ENCODE measurements at places on chromosomes 11 and 22.

DNA sequence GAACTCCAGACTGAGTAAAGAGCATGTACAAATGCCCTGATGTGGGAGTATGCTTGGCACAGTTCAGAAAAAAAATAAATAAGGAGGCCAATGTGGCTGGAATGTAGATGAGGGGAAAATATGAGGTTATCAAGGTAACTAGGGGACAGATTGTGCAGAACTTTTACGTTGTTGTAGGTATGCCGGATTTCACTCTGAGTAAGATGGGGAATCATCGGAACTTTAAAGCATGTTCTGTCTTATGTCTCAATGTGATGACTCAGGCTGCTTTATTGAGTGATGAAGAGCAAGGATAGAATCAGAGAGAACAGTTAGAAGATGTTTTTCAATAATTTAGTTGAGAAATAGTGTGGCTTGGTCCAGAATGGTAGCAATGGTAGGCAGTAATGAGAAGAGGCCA lies 130.4 kb downstream of the C11orf87 start:
- DNase-seq = no peak

DNA sequence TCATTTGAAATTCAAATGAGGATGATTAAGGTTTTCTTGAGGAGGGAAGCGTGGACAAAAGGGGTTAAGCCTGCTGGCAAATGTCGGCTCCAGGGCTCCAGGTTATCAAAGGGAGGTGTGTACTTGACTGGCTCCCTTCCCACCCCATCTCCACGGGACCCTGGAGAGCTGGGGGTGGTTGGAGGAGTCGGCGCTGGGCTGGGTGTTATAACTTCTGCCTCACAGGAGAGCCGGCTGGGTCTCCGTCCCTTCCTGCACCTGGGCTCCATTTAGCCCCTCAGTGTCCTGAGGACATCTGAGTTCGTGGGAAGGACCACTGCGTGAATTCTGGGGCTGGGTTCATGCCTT lies 15.6 kb downstream of the POU2F3 start:
- DNase-seq = no peak

GRCh38 chr11:66861038-66861773 lies 4.3 kb downstream of the LRFN4 start:
- no peak for DNase-seq

- DNase-seq = no peak
Measured at GRCh38 chr11:95143106-95143681, 53.5 kb downstream of the ENDOD1 start.

DNA sequence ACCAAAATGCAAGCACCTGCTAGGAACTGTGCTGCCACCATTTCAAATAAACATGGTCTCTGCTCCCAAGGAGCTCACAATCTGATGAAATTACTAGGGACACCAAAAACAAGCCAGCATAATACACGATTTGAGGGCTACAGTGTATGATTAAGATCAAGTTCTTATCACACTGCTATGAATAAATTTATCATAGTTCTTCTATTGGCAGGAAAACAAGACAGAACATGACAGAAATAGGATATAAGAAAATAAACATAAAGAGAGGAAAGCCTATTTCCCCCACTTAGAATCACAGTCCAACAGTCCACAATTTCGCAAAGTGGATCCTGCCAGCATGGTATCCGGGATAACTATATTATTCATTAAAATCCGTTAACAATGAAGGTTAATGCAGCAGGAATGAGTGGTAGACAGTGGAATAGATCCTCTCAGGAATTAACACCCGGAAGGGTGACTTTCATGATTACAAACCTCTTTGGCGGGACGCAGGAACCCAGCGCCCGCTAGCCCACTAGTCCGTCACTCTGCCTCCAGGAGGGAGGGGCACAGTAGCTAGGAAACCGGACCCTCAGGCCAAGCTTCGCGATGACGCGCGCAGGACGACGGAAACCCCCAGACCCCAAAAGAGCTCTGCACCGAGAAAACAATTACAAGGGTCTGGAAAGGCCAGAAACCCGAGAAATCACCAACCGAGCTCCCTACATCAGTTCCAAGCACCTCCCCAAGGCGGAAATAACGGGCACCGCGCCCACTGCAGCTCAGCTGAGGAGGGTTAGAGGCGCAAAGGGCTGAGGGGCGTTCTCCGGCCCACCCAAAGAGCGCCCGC lies 607 bp downstream of the CCDC82 start:
- DNase-seq = no peak

- DNase-seq = no peak
Measured at GRCh38 chr22:30921108-30921507, 47.5 kb downstream of the MORC2 start.

DNA sequence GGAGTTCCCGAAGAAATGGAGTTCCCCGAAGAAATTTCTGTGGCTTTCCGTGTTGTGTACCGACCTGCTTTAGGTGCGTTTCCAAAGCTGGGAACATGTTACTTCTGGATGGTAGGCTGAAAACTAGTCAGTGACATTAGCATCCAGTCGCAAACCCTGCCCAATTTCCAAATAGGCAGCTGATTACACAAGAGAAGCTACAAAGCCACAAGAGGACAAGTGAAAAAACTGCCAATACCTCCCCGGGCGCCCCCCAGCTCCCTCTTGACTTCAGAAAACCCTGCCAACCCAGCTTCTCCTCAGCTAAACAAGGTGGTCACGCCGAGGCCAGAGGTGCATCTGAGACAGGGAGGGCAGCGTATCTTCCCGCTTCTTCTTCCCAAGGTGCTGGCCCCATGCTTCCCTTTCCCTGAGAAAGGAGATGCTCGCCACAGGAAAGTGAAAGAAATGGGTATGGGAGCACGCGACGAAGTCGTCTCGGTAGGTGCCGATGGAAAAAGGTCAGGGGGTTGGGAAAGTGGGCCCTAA lies 551 bp downstream of the AGBL2 start:
- DNase-seq = no peak

- DNase-seq = no peak
Measured at GRCh38 chr22:27317096-27317495, 484.5 kb downstream of the MN1 start.

DNA sequence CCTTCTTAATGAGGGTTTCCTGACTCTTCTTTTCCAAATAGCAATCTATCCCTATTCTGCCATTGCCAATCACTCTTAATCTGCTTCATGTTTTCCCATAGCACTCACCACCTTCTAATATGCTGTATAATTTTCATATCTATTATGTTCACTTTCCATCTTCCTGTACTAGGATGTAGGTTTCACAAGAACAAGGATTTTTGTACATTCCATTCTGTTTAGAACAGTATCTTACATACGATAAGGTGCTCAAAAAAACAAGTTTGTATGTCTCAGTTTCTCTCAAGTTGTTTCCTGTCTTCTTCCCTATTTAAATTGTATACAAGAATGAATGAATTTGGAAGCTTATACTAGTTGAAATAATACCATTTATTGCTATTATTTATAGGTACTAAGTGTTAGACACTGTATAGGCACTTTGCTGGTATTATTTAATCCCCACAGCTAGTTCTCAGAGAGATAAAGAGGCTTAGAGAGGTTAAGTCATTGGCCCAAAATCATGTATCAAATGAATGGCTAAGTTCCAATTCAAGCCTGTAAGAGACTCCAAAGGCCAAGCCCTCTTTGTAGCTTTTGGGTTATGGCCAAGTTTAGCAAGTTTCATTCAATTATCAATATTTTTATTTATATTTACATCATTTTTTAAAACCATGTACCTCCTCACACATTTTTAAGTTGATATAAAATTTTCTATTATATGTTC lies 134.7 kb downstream of the PAX6 start:
- DNase-seq = no peak

DNA sequence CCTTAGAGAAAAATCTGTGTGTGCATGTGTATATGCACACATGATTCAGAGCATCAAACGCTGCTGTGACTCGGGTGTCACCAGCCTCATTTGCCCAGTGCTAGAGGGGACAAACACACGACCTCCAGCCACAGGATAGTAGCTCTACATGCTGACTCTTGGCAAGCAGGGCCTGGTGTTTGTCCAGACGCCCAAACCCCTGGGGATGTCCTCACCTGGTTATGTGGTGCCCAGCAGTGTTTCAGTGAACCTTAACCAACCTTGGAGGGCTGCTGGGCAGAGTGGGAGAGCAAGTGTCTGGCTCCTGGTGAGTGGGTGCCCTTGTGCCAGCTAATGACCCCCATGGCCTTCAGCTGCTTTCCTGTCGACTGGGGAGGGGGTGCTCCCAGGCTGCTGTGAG lies 26.7 kb downstream of the IGLL1 start:
- DNase-seq = no peak

- no peak for DNase-seq
Measured at GRCh38 chr11:96366024-96366423, 23.0 kb upstream of the MAML2 start.

GRCh38 chr22:35116817-35117216 lies 50.9 kb downstream of the ISX start:
- DNase-seq = no peak

DNA sequence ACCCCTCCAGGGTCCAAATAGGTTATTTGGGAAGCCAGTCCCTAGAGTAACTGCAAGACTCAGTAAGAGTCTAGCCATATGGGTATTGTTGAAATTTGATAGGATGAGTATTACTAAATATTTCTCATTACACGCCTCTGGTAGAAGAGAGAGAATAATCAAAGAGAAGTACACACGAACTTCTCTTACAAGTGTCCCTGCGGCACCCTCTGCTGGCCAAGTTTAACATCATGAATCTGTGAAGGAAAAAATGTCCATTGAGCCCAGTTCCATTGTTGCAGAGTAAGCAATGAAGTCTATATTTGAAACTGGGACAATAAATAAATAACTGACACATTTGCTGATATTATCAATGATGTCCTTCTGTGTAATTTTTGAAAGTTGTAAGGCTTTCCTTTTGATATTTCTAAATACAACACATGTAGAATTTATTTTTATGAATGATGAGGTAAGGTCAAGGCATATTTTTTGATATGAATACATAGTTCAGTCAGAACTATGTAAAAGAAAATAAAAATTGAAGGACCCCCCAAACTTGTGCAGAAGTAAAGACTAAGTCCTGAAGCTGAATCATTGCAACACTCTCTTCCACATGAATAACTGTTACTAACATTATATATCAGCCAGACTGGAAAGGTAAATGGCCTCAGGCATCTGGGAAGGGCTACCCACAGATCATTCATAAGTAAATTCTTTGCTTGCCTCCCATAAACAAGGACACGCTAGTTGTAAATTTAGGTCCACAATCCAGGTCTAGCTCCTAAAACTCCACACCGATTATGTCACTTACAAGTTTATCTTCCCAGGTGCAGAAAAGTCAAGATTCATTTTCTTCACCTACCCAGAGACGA lies 10.0 kb downstream of the OR51L1 start:
- DNase-seq = no peak

- DNase-seq = peak; percentile 2
Measured at GRCh38 chr11:12599408-12600143, 74.6 kb upstream of the TEAD1 start.

- DNase-seq = no peak
Measured at GRCh38 chr22:21929253-21929652, 23.4 kb downstream of the PPM1F start.

DNA sequence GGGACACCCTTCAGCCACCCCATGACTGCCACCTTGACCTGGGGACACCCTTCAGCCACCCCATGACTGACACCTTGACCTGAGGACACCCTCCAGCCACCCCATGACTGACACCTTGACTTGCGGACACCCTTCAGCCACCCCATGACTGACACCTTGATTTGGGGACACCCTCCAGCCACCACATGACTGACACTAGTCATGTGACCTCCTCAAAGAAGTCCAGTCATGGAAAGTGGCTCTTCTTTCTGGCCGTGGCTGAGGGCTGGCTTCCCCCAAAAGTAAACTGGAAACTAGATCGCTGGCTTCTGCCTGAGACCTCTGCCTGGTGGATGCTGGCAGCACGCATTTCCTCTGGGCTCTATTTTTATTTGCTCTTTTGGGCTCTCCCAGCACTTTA lies 28.4 kb downstream of the ARFGAP2 start:
- DNase-seq = no peak

- DNase-seq = no peak
Measured at GRCh38 chr11:109641549-109641948, 219.6 kb downstream of the C11orf87 start.

DNA sequence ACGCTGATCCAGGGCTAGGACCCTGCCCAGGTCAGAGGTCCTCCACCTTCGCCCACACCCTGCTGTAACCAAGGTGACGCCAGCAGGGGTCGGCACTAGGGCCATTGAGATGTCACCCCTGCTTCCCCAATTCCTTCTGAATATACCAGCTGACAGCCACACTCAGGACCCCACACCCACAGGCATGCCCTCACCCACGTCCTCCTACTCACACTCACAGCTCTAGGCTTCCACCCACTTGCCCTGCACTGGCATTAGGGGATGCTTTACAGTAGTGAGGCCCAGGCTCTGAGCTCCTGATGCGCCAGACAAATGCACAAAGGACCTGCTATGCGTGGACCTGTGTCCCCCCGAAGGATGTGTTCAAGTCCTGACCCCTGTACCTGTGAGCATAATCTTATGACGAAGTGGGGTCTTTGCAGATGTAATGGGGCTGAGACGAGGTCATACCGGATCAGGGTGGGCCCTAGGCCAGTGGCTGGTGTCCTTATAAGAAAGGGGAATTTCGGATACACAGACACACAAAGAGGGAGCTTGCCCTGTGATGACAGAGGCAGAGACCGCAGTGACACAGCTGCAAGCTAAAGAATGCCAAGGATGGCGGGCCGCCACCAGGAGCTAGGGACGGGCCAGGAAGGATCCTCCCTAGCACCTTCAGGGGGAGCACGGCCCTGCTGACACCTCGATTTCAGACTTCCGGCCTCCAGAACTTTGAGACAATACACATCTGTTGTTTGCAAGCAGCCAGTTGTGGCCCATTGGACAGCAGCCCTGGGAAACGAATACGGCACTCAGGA lies 11.2 kb downstream of the WNT11 start:
- no peak for DNase-seq

DNA sequence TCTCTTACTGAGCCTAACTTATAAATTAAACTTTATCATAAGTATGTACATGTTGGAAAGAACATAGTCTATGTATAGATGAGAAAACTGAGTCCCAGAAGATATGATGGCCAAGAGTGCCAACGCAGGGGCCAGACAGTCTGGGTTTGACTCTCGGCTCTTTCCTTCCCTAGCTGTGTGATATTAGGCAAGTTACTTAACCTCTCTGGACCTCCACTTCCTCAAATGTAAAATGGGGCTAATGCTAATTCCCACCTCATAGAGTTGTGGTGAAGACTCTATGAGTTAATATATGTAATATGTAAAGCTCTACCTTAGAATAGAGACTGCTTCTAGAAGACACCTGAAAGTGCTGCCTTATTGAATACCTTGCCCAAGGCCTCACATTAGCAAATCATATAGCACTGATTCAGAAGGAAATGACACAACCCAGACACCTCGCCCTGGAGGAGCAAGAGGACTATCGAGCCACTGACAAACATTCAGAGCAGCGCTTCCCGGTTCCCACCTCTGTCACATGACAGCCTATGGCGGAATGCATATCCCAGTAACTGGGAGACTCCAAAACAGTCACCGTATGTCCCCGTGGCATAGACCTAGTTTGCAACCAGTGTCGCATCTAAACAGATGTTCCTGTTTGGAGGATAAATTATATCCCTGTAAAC lies 11.3 kb upstream of the CCDC86 start:
- DNase-seq = no peak

- no peak for DNase-seq
Measured at GRCh38 chr11:65187971-65188461, 6.3 kb downstream of the CAPN1 start.

- no peak for DNase-seq
Measured at GRCh38 chr11:33476945-33477606, 219.9 kb downstream of the HIPK3 start.
